Activated CD4-positive, alpha-beta T cell treated with anti-CD3 and anti-CD28 coated beads for 36 hours (primary cell): ENCODE measurements at places on chromosomes 11 and 22. TPM values are rescaled to one million over a fixed set of nuclear protein-coding genes. Genes with fewer than 3 reads are reported as not detected.
A peak's percentile ranks its signal among the peaks of the same experiment; 100 is the strongest.

GRCh38 chr22:35177811-35178210 is 79.5 kb upstream of the HMGXB4 start:
- DNase-seq: no peak

DNA sequence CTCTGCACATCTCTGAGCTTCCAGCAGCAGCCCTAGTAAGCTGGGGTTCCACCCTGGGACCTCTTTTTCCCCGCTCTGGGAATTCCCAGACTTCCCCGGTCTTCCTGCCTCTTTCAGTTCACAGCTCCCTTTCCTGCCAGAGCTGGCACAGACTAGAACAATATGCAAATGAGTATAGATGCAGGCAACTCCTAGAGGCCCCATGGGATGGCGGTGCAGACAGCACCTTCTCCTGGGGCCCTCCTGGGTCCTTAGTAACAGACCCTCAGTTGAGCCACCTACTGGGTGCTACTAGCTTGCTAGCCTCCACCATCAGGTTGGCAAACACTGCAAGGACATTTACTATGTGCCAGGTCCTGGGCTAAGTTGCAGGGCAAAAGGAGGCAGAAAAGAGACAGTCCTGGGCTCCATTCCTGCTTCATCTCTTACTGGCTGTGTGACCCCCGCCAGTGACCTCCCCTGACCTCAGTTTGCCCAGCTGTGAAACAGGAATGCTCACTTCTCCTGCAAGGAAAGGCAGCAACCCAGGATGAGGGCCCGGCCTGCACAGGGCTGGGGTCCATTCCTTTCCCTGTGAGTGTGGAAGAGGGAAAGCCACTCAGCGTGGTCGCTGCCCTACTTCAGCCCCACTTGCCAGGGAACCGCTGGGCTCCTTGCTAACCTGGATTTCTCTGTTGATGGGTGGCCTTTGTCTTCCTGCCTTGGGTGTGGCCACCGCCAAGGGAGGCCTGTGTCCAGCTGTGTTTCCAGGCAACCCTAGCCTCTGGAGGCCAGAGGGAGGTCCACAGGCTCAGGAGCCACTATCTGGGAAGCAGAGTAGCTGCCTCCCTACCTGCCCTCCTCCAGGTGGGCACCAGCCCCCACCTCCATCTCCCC is 7.3 kb downstream of the RELT start:
- DNase-seq: peak; percentile 5

DNA sequence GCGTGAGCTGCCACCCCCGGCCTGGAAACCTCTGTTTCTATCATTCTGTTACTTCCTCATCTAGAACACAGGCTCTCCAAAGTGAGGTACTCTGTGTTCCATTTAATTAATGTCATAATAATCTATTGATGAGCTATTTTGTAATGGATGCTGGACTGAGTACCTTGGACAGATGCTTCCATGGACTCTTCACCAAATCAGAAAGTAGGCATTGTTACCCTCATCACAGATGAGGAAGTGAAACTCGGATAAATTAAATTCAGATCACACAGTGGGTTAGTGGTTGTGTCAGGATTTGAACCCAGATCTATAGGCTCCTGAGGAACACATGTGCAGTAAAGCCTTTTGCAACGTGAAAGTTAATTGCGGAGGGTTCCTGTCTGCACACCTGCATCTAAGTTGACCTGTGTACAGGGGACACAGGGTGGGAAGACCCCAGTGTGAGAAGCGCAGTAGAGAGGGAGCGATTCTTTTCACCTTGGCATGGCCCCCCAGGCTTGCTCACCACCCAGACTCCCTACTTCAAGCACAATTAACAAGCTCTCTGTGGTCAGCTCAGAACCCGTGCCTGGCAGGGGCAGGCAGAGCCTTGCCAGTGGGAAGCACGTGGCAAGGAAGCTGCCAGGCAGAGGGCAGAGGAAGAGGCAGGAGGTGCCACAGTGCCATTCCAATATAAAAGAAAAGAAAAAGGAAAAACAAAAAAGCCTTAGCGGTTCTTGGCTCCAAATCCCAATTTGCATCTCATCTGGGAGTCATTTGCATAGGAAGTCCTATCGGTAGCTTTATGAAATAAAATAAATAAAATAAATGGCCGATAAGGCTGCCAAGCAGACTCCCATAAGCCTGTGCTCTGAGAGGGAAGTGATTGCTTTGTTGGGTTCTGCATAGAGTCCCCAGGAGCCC is 239.3 kb downstream of the GRIK4 start:
- no peak for DNase-seq

GRCh38 chr22:36439481-36440271 is 41.8 kb downstream of the TXN2 start:
- peak; percentile 64 for DNase-seq

The TLCD5 gene
- 1.7 TPM for total RNA-seq
